ENCODE measurements at places on chromosomes 13 and 19.

GRCh38 chr13:75411924-75412537 lies 69.9 kb downstream of the TBC1D4 start:
- no peak for DNase-seq

- no peak for DNase-seq
These were observed 74.7 kb downstream of the KLF5 start for GRCh38 chr13:73133531-73133930.

- no peak for DNase-seq
These were observed 14.8 kb downstream of the BRD4 start for GRCh38 chr19:15317392-15318071.

- no peak for DNase-seq
These were observed 12.1 kb upstream of the NDFIP2 start for GRCh38 chr13:79468819-79469218.

DNA sequence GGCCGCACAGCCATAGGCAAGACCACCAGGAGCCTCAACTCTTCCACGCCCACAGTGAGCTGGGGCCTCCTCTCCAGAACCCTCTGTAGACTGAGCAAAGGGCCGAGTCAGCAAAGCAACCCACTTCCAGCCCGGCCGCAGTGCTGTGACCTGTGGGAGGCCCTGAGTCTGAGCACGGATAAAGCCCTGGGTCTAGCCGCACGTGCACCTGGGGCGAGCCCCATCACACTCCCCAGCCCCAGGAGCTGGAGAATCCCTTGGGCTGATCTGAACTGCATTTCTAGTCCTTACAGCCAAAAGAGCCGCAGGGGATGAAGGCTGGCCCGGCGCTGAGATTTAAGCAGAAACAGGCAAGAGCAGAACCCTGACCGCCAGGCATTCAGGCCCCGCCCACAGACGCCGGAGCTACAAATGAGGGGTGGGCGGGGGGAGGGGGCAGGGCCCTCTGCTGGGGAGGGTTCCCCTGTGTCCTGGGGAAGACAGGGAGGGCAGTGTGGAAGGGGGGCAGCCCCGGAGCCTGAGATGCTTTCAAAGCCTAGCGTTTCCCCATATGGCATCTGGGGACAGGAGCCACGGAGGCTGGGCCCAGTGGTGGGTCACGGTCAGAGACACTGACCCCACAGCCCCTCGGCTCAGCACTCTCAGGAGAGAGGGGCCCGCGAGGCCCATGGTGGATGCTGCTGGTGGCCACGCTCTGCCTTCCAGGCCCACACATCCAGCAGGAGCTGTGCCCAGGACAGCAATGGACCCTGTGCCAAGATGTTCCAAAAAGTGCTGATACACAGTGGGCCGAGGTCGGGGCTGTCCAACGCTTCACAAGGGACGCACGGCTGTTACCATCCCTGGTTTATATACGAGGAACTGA lies 4.9 kb downstream of the TMEM259 start:
- DNase-seq: no peak

DNA sequence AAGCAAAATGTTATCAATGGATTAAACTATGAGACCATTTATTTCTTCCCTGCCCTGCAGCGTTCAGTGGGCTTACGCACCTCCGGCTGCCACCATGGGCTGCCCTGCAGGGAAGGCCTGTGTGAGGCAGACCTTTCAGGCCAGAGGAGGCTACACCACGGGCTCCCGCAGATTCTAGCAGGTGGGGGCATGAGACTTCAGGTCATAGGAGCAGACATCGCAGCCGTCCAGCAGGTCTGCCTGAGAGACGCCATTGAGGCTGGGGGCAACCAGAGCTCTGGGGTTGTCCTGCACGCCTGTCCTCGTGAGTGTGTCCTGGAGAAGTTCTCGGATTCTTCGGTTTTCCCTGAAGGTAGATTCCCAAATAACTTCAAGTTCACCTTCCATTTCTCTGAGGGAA lies 9.4 kb upstream of the SLC7A9 start:
- DNase-seq: no peak

- DNase-seq: no peak
These were observed 48.7 kb upstream of the PCCA start for GRCh38 chr13:100040196-100040595.

GRCh38 chr19:7373862-7374261 lies 25.1 kb downstream of the ARHGEF18 start:
- no peak for DNase-seq

- no peak for DNase-seq
These were observed 22.2 kb downstream of the RCBTB2 start for GRCh38 chr13:48510698-48511097.

DNA sequence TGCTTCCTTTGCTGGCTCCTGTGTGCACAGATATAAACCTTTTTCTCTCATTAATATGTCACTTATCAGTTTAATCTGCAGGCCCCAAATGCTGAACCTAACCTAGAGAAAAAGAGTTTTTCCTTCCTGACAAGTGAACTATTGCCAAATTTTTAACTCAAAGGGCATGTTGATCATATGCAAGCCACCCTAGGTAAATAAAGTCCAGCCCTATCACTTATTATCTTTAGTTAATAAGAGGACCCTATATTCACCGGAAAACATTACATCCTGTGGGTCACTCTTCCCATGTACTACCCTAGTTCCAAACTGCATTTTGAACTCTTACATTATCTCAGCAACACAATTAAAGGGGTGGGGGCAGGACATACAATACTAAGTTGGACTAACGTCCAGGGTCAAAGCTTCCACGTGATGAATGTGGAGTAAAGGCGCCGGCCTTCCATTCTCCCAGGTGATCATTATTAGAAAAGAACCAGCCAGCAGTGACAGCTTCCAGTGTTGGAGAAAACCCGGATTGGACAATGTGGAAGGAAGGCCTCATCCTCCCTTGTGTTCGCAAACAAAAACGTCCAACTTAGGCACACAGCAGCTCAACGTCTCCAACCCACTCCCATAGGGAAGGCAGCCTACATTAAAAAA lies 86.6 kb downstream of the STK24 start:
- no peak for DNase-seq

GRCh38 chr19:53849237-53849676 lies 18.4 kb upstream of the MYADM start:
- no peak for DNase-seq

GRCh38 chr19:28324275-28325060 lies 888.5 kb downstream of the UQCRFS1 start:
- DNase-seq: no peak

DNA sequence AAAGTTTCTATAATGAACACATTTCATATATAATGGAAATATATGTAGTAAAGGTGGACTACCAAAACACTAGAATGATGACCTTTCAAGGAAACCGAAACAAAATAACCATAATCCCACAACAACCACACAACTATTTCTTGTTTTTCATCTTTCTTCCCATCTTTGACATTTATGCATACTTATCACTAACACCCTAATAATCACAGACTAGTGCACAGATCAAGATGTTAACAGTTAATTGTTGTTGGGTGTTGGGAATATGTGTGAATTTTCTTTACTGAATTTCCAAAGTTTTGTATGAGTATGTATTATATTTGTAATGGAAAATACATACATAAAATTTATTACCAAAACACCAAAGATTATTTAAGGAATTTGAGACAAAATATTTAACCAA lies 30.3 kb downstream of the PEG3 start:
- no peak for DNase-seq

GRCh38 chr19:1967087-1967608 lies 26.2 kb downstream of the CSNK1G2 start:
- DNase-seq: peak; percentile 15

DNA sequence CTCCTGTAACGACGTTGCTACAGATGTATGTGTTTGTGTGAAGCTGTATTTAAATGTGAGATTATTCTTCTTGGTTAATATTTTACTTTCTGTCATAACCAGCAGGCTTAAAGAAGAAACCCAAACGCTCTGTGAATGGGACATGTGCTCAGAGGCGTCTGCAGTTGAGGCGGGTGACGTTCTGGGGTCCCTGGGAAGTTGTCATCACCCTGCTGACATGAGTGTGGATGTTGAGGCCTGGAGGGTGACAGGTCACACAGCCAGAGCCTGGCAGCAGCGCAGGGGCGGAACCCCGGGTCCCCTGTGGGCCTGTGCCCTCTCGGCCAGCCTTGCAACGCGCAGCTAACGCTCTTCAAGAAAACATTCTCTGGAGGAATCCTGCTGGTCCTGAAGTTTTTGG lies 16.6 kb downstream of the RASA3 start:
- DNase-seq: no peak

GRCh38 chr13:94525781-94526180 lies 46.3 kb upstream of the DCT start:
- no peak for DNase-seq

DNA sequence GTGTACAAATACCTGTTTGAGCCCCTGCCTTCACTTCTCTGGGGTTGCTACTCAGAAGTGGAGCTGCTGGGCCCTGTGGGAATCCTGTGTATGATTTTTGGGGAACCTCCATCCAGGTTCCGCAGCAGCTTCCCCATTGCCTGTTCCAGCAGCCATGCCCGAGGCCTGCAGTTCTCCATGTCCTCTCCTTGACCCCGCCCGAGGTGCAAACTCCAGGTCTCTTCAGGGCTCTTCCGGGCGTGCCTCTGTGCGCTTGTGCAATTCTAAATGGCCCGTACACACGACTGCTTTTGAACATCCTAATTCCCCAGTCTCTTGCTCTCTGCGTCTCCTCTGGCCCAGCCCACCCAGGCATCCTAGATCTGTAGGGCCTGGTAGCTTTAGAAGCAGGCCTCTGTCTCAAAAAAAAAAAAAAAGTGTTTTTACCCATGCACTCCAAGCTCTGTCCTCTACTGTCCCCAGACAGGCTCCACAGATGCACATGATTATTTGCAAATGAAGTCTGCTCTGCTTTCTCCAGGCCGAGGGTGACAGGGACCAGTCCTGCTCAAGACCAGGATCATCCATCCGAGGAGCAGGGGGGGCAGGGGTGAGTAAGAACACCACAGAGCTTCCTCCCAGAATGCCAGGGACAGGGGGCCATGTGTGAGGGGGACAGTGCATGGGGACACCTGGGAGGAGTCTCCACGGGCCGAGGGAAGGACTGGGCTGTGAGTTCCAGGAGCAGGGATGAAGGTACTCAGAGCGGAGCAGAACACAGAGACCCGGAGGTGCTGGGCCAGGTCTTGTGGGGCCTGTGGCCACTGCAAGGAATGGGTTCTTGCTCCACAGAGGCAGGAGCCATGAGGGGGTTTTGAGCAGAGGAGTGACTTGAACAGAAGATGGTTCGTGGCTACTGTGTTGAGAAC lies 51.7 kb downstream of the SLC7A9 start:
- DNase-seq: no peak

DNA sequence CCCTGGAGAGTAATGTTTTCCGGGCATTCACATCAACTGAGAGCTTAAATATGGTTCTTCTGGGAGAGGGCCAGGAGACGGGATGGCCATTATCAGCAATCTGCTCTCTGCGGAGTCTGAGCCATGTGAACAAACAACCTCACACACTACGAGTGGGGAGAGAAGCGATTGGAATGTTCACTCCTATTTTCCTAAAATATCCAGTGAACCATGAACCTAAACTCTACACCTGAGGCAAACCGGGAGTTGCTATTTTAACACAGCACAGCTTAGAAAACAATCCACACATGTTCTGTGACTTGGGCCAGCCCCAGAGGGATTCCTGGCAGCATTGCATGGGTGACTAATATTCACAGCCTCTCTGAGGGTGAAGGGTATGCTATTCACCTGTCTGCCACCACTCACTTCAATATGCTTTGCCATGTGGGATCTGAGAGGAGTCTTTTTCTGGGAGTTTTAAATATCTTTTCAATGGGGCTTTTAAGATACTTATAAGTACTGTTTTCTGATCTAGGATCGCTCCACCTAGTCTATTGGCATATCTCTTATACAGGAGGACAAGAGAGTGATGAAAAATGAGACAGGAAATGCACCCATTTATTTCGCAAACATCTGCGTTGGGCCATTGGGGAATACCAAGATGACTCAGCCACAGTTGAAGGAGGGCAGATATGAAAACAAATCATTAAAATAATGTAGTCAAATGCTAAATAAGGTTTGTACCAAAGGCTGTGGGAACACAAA lies 72.6 kb upstream of the SERP2 start:
- peak; percentile 11 for DNase-seq

GRCh38 chr13:44397766-44398223 lies 24.2 kb downstream of the SERP2 start:
- no peak for DNase-seq

DNA sequence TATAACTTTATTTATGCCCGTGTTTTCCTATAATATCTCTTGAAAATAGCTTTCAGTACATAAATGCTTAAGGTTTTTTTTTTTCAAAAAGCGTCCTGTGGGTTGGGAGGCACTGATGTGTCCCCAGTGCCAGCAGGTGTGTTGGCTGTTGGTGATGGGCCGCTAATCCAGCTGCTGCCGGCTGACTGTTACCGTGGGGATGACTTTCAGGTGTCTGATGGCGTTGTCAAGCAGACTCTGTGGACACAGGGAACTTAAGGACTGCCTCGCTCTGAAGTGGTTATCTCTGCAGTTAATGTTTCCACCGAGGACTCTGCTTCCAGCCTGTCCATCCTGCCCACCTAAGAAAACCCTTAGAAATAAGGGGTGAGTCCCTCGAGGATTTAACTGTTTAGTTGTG lies 94.5 kb downstream of the ANKRD10 start:
- DNase-seq: no peak

DNA sequence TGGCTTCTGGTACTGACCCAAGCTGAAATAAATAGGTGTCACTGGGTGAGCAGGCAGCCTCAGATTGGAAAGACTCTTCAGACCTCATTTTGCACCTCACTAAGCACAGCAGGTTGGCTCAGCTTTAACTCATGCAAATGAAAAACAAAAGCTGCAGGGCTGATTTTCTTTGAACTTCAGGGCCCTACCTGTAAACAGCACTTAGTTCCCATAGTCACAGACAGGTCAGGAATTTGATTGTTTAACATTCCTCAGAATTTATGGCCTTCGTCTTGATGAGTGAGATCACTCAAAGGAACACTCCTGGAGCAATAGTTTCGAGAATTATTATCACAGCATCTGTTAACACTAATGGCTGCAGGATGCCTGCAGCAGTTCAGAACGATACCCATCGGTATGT lies 718.5 kb downstream of the EFNB2 start:
- DNase-seq: no peak

- no peak for DNase-seq
These were observed 6.9 kb downstream of the PEAK3 start for GRCh38 chr19:2274931-2275535.

DNA sequence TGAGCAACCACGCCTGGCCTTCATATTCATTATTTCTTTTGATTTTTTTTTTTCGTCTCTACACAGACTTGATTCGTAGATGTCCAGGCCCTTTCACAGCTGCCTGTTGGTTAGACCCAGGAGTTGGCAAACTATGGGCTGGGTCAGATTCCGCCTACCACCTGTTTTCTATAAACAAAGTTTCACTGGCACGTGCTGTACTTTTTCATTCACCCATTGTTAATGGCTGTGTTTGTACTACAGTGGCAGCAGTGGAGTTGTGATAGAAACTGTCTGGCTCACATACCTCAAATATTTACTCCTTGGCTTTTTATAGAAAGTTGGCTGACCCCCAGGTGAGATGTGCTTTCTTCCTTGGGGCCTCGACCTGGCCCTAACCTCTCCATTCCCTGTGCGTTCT lies 72.9 kb upstream of the TEX29 start:
- DNase-seq: no peak

DNA sequence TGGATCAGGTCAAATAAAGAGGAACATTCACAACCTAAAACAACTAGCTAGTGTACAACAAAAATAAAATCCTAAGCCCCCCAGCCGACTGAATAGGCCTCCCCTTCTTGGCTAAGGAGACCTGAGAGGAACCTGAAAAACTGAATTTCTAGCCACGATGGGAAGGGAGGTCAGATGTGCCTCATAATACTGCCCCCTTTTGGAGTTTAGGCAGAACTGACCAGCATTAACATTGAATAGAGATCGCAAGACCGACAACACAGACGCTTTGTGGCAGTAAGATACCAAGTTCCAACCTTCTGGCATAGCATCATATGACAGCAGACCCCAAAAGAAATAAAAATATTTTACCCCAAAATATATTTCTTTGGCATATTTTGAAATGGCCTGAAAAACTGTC lies 15.9 kb downstream of the CBY2 start:
- no peak for DNase-seq
